Naive thymus-derived CD8-positive, alpha-beta T cell (primary cell): ENCODE measurements at places on chromosomes 5 and 9.

DNA sequence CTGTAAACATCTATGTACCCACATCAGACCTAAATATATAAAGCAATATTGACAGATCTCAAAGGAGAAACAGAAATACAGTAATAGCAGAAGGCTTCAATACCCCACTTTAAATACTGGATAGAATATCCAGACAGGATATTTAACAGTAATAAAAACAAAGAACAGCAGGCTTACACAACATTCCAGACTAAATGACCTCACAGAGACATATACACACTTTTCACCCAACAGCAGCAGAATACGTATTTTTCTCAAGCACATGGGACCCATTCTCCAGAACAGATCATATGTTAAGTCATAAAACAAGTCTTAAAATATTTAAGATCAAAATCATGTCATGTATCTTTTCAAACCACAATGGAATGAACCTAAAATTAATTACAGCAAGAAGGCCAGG is 76.8 kb downstream of the CAMSAP1 start:
- no peak overlapping the region for H3K4me3 ChIP-seq
- H3K27ac ChIP-seq = no peak overlapping the region
- peaks cover 13% of the 10 kb centered on the region for H3K36me3 ChIP-seq
- H3K27me3 ChIP-seq = no peaks in the 10 kb centered on the region
- DNase-seq = no peak
- peaks cover 13% of the 10 kb centered on the region for H3K4me1 ChIP-seq

DNA sequence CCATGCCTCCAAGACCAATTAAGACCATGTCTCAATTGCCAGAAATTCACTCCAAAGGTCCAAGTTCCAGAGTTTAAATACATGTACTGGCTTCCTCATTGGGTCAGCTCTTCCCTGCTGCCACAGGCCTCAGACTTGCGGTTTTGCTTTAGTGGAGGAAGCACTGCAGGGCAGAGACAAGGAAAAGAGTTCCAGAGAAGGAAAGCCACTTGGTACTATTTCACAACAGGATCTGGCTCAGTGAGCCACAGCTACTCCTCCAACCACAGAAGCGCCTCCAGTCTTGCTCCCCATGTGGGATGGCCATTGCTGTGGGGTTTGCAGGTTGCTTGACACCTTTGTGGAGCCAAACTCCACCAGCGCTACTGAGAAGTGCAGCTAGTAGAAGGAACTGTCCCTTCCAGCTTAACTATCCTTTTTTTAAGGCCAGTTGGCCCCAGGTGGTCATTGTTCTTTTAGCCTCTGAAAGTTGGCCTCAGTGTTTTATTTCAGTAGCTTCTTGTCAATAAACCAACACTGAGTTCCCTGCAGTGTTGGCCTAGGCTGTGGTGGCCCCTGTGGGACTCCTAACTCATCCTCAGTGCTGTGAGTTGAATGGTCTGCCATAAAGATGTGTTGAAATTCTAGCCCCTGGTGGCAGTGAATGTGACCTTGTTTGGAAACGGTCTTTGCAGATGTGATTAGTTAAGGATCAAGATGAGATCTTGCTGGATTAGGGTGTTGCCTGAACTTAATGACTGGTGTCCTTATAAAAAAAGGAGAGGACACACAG is 93.7 kb upstream of the DAP start:
- H3K27me3 ChIP-seq = peaks cover 10% of the 10 kb centered on the region
- no peaks in the 10 kb centered on the region for H3K36me3 ChIP-seq
- no peak overlapping the region for H3K4me3 ChIP-seq

DNA sequence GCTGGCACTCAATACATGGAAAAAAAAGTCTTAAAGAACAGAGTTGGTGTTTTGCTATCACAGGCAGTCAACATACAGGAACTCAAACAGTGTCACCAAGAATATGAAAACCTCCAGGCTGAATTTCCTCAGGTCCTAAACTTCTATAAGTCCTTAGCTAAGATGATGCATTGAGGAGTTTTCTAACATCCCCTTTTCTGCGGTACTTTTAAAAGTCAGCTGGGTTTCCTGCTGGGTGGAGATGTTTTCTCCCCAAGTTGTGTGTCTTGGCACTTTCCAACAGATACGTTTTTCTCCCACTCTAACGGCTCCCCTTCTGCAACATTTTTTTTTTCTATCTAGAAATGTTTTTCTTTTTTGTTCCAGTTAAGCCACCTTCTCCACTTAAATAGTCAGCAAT is 244.8 kb upstream of the HAPLN1 start:
- no peaks in the 10 kb centered on the region for H3K27me3 ChIP-seq
- DNase-seq = no peak
- H3K27ac ChIP-seq = no peak overlapping the region
- H3K36me3 ChIP-seq = no peaks in the 10 kb centered on the region
- H3K4me3 ChIP-seq = no peak overlapping the region

DNA sequence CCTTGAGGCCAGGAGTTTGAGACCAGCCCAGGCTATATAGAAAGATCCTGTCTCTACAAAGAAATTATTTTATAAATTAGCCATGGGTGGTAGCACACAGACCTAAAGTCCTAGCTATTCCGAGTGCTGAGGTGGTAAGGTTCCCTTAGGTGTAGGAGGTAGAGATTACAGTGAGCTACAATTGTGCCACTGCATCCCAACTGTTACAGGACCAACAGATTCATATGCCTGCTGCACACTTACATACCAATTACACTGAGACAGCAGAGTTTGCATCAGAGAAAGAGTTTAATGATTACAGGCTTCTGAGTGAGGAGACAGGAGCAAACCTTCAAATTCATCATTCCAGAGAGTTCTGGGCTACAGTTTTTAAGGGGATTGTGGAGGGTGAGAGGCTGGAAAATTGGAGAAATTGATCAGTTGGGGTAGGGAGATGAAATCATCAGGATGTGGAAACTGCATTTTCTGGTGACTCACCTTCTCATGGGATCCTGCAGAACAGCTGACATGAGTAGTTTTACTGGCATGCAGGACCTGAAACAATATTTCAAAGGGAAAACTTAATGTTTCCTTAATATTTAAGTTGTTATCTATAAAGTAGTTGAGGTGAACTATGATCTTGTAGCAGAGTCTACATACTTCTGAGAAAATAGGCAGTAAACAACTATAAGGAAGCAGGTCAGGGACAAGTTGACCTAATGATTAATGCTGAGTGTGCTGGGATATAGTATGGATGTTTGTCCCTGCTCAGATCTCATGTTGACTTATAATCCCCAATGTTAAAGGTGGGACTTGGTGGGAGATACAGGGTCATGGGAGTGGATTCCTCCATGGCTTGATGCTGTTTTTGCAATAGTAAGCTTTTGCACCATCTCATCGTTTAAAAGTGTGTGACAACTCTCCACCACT is 54.7 kb downstream of the ANXA2R start:
- no peak for DNase-seq
- peak overlapping the region; percentile 40 for H3K27ac ChIP-seq
- peaks cover 14% of the 10 kb centered on the region for H3K36me3 ChIP-seq
- no peaks in the 10 kb centered on the region for H3K27me3 ChIP-seq
- peaks cover 65% of the 10 kb centered on the region for H3K4me1 ChIP-seq

DNA sequence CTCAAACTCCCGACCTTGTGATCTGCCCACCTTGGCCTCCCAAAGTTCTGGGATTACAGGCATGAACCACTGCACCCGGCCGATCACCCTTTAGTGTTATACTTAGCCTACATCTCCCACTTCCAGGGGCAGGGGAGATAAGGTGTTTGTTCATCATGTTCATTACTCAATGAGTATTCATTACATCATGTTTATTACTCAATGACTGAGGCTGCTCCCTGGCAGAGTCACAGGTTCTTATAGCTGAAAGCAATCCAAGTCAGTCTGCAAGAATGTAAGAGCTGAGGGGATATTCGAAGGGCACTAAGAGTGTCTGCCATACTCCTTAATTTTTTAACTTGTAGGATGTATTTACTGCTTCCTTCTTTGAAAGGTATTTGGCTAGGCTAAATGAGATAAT is 214.2 kb downstream of the SPATA31D1 start:
- no peaks in the 10 kb centered on the region for H3K27me3 ChIP-seq
- no peaks in the 10 kb centered on the region for H3K36me3 ChIP-seq
- DNase-seq = no peak
- no peak overlapping the region for H3K27ac ChIP-seq
- H3K4me1 ChIP-seq = no peaks in the 10 kb centered on the region

- H3K4me1 ChIP-seq = no peaks in the 10 kb centered on the region
- H3K27me3 ChIP-seq = peaks cover 2% of the 10 kb centered on the region
- no peaks in the 10 kb centered on the region for H3K36me3 ChIP-seq
- H3K27ac ChIP-seq = no peak overlapping the region
- H3K4me3 ChIP-seq = no peak overlapping the region
- no peak for DNase-seq
Measured at GRCh38 chr5:4113426-4113825, 517.8 kb downstream of the IRX1 start.

GRCh38 chr9:19286634-19287188 is 56.2 kb downstream of the DENND4C start:
- H3K4me1 ChIP-seq = peaks cover 28% of the 10 kb centered on the region
- H3K27me3 ChIP-seq = no peaks in the 10 kb centered on the region
- no peak overlapping the region for H3K4me3 ChIP-seq
- peaks cover 66% of the 10 kb centered on the region for H3K36me3 ChIP-seq

DNA sequence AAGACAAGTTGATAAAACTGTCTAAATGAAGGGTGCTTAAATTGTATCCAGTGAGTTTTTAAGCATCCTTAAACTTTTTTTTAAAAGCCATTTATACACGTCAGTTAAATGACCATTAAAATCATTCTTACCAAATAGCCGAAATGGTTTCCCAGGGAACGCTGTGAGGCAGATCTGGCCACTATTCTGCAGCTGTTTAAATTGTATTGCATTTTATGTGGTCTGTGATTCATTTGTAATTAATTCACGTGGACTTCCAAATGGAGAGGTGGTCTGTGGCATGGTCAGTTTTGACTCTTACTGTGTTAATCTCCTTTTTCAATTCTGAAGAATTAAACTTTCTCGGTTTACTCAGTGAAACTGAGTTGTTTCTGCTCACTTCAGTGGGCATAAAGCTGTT is 113.7 kb upstream of the OTULINL start:
- DNase-seq = no peak
- H3K27ac ChIP-seq = no peak overlapping the region
- no peak overlapping the region for H3K4me3 ChIP-seq
- no peaks in the 10 kb centered on the region for H3K36me3 ChIP-seq
- H3K27me3 ChIP-seq = no peaks in the 10 kb centered on the region
- peaks cover 2% of the 10 kb centered on the region for H3K4me1 ChIP-seq

GRCh38 chr9:132798817-132799790 is 79.0 kb downstream of the AK8 start:
- H3K36me3 ChIP-seq = no peaks in the 10 kb centered on the region
- H3K4me3 ChIP-seq = no peak overlapping the region
- H3K27ac ChIP-seq = no peak overlapping the region
- H3K4me1 ChIP-seq = peaks cover 6% of the 10 kb centered on the region
- no peak for DNase-seq
